Iris pigment epithelial cell (primary cell): ENCODE measurements at places on chromosomes 1 and 21.
A peak's percentile ranks its signal among the peaks of the same experiment; 100 is the strongest.

GRCh38 chr1:245378745-245379144, 224.0 kb downstream of the KIF26B start:
- no peak for DNase-seq

GRCh38 chr1:13828454-13829151, 128.6 kb downstream of the PRDM2 start:
- DNase-seq, result no peak

GRCh38 chr1:237774246-237774645, 116.5 kb downstream of the ZP4 start:
- no peak for DNase-seq

DNA sequence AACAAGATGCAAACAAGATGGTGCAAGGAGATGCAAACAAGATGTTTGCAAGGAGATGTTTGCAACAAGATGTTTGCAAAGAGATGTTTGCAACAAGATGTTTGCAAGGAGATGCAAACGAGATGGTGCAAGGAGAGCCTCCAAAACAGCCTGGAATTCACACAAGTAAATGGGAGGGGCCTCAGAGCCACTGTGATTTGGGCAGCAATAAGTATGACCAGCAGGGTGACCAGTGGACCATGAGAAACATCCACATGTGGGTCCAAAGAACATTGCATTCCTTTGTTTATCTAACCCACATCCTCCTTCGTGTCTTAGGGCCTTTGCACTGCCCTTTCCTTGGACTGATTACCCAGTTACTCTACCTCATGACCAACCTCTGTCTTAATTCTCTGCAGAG, 162.9 kb downstream of the PLPP3 start:
- peak; percentile 5 for DNase-seq

GRCh38 chr1:29673669-29674626, 437.6 kb downstream of the PTPRU start:
- DNase-seq, result no peak

DNA sequence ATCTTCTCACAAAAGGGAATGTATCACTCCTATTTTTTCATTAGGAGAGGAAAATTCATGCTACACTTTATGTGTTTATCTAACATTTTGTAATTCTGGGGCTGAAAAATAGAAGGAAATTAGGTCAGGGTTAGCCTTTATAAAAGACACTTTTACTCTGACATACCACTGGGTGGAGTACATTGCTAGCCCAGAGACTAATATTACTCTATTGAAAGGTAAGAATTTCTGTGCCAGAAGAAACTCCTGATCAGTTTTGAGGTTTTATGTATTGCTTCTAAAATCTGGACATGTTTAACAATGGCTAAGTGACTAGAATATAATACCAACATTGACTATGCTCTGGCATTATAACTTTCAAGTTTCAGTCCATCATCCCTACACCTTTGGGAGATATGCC, 724.6 kb downstream of the USP25 start:
- DNase-seq, result peak; percentile 37

- peak; percentile 33 for DNase-seq
Measured at GRCh38 chr1:178161516-178161915, 67.6 kb downstream of the RASAL2 start.

GRCh38 chr1:48876330-48876785, 99.7 kb upstream of the BEND5 start:
- DNase-seq, result peak; percentile 28

DNA sequence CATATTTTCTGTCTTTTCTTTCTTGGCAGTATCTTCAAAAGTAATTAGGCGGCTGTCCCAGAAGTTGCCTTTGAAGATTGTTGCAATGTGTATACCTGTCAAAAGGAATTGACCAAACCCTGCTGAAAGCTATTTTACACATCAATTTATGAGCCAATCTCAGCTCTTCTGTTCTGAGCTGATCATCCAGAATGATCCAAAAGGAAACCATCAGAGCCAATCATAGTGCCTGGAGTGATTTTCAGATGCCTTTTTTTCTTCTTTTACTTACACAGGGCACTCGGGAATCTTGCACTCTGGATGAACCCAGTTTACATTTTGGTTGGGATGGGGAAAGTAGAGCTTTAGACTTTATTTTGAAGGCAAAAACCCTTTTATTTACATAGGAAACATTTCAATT, 21.8 kb upstream of the APOBEC4 start:
- DNase-seq, result no peak

- DNase-seq, result no peak
Measured at GRCh38 chr1:156848461-156849150, 10.3 kb downstream of the INSRR start.

DNA sequence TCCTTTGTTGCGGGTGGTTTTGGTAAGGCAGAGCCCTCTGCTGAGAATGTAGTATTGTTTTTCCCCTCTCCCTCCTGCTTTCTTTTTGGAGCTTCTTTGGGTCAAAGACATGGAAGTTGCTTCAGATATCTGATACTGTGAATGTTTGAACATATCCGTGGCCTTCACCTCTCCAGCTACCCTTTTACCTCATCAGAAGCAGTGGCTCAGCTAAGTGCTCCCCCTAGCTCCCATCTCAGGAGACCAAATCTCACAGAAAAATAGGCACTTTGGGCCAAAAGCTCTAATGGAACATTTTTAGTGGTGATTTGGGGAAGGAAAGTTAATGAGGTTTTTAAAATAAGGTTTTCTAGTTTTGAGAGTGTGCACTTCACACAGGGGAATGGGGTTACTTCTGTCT, 6.3 kb downstream of the TMEM200B start:
- DNase-seq, result no peak

DNA sequence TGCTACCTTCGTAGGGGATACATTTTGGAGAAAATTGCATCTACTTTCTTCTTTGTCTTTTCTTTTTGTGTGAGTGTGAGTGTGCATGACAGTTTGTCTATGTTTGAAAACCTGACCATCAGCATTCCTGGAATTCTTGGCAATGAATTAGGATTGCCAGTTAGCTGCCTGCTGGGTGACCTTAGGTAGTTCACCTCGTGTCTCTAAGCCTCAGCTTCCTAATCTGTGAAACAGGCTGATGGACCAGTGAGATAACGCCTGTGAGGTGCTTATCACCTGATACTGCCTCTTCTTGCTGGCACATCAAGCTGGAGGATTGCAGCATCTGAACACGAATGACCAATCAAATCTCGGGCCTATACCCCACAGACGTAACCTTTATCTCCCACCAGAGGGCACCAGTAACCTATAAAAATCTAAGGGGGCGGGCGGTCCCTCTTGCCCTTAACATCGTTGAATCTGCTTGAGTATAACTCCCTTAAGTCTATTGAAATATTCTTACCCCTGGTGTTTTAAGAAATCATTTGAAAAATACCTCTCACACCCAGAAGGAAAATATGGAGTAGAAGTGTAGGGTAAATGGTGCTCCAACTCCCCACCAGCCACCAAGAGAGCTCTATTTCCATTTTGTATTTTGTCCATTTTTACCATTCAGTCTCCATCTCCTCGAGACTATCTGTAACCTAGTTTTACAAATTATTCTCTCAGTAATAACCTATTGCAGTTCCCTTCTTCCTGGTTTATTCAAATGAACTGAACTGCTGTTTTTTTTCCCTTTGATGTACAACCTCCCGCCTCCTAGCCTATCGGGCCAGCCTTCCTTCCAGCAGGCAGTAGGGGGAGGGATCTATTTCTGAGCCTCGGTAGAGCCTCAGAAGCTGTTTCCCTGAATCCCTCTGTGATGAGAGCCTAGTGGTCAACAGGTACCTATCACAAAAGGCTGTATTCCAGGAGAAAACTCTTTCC, 49.7 kb downstream of the MDM4 start:
- DNase-seq, result peak; percentile 82

DNA sequence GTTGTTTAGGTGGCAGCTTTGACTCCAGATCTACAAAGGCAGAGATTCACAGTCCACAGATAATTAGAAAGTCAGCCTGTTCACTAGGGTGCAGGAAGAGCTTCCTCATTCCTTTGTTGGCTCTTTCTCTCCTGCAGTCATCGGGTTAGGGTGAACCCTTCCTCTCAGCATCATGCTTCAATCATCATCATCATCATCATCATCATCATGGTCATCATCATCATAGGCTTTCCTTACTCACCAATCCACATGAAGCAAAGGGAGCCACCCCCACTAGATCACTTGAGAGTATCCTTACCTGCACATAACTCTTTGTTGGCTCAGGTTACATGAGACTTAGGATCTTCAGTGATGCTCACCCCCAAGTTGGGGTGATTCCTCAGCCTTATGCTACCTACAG, 19.0 kb downstream of the MPZ start:
- DNase-seq, result no peak

- no peak for DNase-seq
Measured at GRCh38 chr1:111992476-111992875, 3.0 kb upstream of the KCND3 start.

DNA sequence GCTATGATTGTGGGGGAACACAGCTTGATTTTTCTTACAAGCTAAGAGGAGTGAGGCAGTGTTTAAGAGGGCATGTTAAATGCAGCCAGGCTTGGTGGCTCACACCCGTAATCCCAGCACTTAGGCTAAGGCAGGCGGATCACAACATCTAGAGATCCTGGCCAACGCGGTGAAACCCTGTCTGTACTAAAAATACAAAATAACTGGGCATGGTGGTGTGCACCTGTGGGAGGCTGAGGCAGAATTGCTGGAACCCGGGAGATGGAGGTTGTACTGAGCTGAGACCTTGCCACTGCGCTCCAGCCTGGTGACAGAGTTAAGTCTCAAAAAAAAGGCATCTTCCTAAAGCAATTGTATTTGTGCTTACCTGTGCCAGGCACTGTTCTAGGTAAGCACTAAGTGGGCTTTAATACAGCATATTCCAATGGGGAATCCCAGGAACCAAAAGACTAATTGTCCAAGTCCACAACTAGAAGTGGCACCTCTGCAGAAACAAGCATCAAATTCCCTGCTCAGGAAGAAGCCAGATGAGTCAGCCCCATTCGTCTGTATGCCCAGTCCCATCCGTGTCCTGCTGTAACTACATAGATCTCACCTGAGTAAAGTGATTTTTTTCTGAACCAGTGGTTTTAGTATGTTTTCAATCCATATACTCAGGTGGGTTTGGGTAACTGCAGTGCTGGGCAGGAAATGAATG, 4.6 kb downstream of the RCC1 start:
- peak; percentile 48 for DNase-seq

- DNase-seq, result no peak
Measured at GRCh38 chr21:41921021-41921420, 32.8 kb downstream of the C2CD2 start.

DNA sequence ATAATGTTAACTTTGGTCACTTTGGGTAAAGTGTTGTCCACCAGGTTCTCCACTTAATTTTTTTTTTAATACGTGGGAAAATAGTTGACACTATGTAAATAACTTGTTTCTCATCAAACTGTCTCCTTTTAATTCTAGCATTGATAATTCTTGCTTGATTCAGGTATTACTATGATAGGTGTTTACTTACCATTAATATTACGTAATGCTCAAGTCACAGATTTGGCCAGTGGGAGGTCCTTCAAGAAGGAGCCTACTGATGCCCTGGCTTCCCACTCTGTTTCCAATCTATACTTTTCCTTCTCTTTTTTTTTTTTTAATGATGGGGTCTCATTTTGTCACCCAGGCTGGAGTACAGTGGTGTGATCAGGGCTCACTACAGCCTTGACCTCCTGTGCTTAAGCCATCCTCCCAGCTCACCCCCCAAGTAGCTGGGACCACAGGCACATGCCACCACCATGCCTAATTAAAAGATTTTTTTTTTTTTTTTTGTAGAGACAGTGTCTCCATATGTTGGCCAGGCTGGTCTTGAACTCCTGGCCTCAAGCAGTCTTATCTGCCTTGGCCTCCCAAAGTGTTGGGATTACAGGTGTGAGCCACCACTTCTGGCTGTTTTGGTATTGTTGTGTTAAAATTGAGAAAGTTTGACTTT, 29.9 kb downstream of the YTHDF2 start:
- no peak for DNase-seq

GRCh38 chr1:200290010-200290685, 119.7 kb downstream of the ZNF281 start:
- no peak for DNase-seq

DNA sequence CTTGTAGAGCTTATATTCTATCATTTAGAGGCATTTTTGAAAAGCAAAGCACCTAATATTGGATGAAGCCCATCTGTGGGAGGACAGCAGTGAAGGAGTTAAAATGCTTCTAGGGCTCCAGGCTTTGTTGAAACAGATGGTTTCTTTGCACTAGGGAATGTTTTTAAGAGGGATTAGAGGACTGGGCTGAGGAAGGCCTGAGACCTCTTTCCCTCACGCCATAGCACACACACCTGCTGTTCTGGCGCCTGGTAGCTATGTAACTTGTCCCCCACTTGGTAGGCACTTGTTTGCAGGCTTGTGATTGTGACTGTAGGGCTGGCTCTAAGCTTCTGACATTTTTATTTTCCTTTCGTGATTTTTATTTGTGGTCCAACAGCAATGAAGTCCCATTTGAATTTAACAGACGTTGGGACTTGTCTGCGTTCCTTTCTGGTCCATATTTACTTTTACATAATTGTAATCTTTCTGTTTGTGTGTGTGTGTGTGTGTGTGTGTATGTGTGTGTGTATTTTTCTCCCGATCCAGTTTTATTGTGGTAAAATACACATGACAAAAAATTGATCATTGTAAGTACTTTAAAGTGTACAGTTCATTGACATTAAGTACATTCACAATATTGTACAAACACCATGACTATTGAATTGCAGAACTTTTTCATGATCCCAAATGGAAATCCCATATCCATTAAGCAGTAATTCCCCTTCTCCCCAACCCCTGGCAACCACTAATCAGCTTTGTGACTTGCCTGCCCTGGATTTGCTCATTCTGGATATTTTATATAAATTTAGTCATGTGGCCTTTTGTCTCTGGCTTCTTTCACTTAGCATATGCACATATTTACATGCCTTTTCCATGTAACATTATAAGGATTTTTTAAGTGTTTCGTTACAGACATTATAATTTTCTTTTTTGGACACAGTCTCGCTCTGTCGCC, 33.5 kb upstream of the MACF1 start:
- DNase-seq, result no peak

GRCh38 chr1:65230731-65231481, 78.4 kb upstream of the DNAJC6 start:
- no peak for DNase-seq

DNA sequence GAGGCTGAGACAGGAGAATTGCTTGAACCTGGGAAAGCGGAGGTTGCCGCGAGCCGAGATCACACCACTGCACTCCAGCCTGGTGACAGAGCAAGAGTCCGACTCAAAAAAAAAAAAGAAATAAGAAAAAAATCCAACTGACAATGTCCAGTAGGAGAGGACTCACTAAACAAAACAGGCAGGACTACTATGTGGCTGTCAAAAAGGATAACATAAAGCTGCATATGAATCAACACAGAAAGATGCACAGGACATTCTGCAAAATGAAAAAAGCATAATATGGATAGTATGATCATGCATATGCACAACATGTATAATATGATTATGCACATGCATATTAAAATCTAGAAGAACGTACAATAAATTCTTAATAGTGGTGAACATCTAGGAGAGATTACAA, 80.7 kb downstream of the JAK1 start:
- no peak for DNase-seq

DNA sequence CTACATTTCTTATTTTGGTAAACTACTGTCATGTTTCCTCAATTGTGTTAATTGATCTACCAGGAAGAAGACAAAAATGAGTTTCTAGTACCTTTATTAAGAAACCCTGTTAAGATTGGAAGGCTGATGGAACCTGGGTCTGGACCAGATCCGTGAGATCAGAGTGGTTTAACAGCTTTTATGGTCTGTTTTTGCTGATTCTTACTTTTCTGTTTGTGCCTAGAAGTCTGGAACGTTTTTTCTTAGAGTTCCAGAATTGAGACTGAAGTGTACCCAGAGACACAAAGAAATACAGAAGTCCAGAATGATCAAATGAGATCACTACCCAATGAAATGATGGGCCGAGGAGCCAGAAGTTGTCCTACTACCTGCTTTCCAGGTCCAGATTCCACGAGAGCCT, 22.5 kb upstream of the CDC42 start:
- no peak for DNase-seq
